ENCODE measurements at places on chromosomes 5 and 9. TPM values are rescaled to one million over a fixed set of nuclear protein-coding genes. Genes with fewer than 3 reads are reported as not detected.

GRCh38 chr5:126753227-126753626 lies 23.7 kb upstream of the LMNB1 start:
- H3K36me3 ChIP-seq: no peaks in the 10 kb centered on the region
- no peak overlapping the region for H3K27ac ChIP-seq
- H3K4me1 ChIP-seq: no peaks in the 10 kb centered on the region
- no peak overlapping the region for H3K4me3 ChIP-seq
- no peaks in the 10 kb centered on the region for H3K27me3 ChIP-seq
- no peak for DNase-seq

- H3K36me3 ChIP-seq: no peaks in the 10 kb centered on the region
- no peak overlapping the region for H3K4me3 ChIP-seq
- no peak for DNase-seq
- H3K27me3 ChIP-seq: no peaks in the 10 kb centered on the region
- no peak overlapping the region for H3K27ac ChIP-seq
These were observed 100.7 kb downstream of the DRD1 start for GRCh38 chr5:175343308-175343707.

DNA sequence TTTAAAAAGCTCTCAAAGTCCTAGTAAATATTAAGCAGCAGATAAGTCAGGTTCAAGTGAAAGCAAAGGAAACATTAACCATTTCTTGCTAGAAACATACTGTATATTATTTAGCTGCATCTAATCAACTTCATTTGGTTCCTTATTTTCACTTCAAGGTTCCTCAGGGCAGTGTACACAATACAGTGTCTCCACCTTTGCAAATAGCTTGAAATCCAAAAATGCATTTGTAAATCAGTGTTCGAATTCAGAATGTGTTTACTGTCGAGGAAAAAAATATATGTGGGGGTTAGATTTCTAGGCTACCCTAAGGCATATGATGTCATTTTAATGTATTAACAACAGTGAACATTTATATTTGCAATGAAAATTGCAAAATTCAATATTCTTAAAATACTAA lies 436.0 kb downstream of the CETN3 start:
- no peak for DNase-seq
- H3K27me3 ChIP-seq: no peaks in the 10 kb centered on the region
- no peak overlapping the region for H3K4me3 ChIP-seq
- H3K27ac ChIP-seq: no peak overlapping the region
- no peaks in the 10 kb centered on the region for H3K4me1 ChIP-seq
- H3K36me3 ChIP-seq: no peaks in the 10 kb centered on the region

- H3K27me3 ChIP-seq: no peaks in the 10 kb centered on the region
- H3K36me3 ChIP-seq: no peaks in the 10 kb centered on the region
- no peak overlapping the region for H3K4me3 ChIP-seq
- DNase-seq: no peak
- H3K4me1 ChIP-seq: no peaks in the 10 kb centered on the region
These were observed 100.9 kb downstream of the BOD1 start for GRCh38 chr5:173515526-173515925.

The SARDH gene
- 67.3 TPM for total RNA-seq

The ABCA1 gene
- 63.3 TPM for total RNA-seq

GRCh38 chr5:160537940-160538339 lies 116.3 kb downstream of the PTTG1 start:
- no peaks in the 10 kb centered on the region for H3K36me3 ChIP-seq
- H3K27ac ChIP-seq: no peak overlapping the region
- no peak for DNase-seq
- H3K4me1 ChIP-seq: no peaks in the 10 kb centered on the region

- DNase-seq: no peak
- no peaks in the 10 kb centered on the region for H3K36me3 ChIP-seq
- H3K4me1 ChIP-seq: no peaks in the 10 kb centered on the region
- H3K27me3 ChIP-seq: no peaks in the 10 kb centered on the region
- H3K27ac ChIP-seq: no peak overlapping the region
These were observed 134.8 kb upstream of the BOD1 start for GRCh38 chr5:173751266-173751600.

GRCh38 chr9:110303133-110303532 lies 34.5 kb downstream of the TXNDC8 start:
- no peak overlapping the region for H3K4me3 ChIP-seq
- no peak for DNase-seq
- H3K27ac ChIP-seq: no peak overlapping the region
- no peaks in the 10 kb centered on the region for H3K36me3 ChIP-seq
- no peaks in the 10 kb centered on the region for H3K4me1 ChIP-seq

GRCh38 chr5:123753180-123753936 lies 241.4 kb downstream of the CSNK1G3 start:
- no peak overlapping the region for H3K4me3 ChIP-seq
- DNase-seq: no peak
- H3K36me3 ChIP-seq: no peaks in the 10 kb centered on the region
- H3K27me3 ChIP-seq: no peaks in the 10 kb centered on the region

DNA sequence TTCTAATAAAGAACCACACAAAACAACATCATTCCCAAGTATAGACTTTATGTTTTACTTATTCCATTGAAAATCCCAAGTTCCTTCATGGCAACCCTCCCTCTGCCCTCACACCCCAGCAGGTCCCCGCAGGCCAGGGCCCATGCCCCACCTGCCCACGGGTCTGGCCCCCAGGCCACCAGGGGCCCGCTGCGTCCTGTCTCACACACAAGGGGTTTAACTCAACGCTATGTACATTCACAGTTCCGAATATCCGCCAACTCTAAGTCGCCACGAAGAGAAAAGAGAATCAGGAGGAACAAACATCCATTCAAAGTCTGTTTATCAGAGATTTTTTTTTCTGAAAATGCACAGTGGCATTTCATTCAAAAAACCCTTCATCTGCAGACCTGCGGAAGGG lies 16.2 kb upstream of the SLC6A3 start:
- H3K27ac ChIP-seq: no peak overlapping the region
- H3K4me3 ChIP-seq: no peak overlapping the region
- DNase-seq: no peak
- H3K36me3 ChIP-seq: peaks cover 1% of the 10 kb centered on the region
- H3K27me3 ChIP-seq: no peaks in the 10 kb centered on the region

The ATP10B gene
- total RNA-seq: not detected

The NR3C1 gene
- 53.7 TPM for total RNA-seq

DNA sequence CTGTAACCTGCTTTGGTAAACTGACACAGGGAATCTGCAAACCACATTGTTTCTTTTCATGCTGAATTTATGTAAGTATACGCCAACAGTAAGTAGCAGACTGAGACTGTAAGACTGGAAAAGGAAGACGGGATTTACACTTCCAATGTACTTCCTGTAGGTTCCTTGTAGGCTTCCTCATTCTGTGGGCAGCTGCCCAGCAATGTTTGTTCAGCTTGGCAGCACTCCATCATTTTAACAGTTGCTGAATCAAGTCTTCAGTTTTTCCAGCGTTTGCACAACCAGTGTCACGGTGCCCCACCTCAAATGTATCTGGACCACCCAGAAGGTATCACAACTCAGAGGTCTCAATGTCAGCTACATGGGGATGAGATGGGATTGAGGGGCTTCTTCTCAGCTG lies 232.6 kb downstream of the PRDM9 start:
- no peak overlapping the region for H3K27ac ChIP-seq
- H3K4me1 ChIP-seq: no peaks in the 10 kb centered on the region
- DNase-seq: no peak
- H3K36me3 ChIP-seq: no peaks in the 10 kb centered on the region
- H3K27me3 ChIP-seq: no peaks in the 10 kb centered on the region
- H3K4me3 ChIP-seq: no peak overlapping the region

GRCh38 chr5:67093279-67093678 lies 103.3 kb downstream of the CD180 start:
- no peaks in the 10 kb centered on the region for H3K27me3 ChIP-seq
- no peak for DNase-seq
- no peak overlapping the region for H3K27ac ChIP-seq
- H3K36me3 ChIP-seq: no peaks in the 10 kb centered on the region
- H3K4me3 ChIP-seq: no peak overlapping the region

GRCh38 chr9:14447103-14447502 lies 133.2 kb upstream of the NFIB start:
- no peak overlapping the region for H3K4me3 ChIP-seq
- no peaks in the 10 kb centered on the region for H3K27me3 ChIP-seq
- DNase-seq: no peak
- H3K4me1 ChIP-seq: no peaks in the 10 kb centered on the region
- H3K27ac ChIP-seq: no peak overlapping the region
- no peaks in the 10 kb centered on the region for H3K36me3 ChIP-seq

The GALNT12 gene
- 0.40 TPM for total RNA-seq

GRCh38 chr5:157400741-157401495 lies 59.1 kb upstream of the NIPAL4 start:
- H3K27ac ChIP-seq: no peak overlapping the region
- no peaks in the 10 kb centered on the region for H3K4me1 ChIP-seq
- H3K4me3 ChIP-seq: no peak overlapping the region

DNA sequence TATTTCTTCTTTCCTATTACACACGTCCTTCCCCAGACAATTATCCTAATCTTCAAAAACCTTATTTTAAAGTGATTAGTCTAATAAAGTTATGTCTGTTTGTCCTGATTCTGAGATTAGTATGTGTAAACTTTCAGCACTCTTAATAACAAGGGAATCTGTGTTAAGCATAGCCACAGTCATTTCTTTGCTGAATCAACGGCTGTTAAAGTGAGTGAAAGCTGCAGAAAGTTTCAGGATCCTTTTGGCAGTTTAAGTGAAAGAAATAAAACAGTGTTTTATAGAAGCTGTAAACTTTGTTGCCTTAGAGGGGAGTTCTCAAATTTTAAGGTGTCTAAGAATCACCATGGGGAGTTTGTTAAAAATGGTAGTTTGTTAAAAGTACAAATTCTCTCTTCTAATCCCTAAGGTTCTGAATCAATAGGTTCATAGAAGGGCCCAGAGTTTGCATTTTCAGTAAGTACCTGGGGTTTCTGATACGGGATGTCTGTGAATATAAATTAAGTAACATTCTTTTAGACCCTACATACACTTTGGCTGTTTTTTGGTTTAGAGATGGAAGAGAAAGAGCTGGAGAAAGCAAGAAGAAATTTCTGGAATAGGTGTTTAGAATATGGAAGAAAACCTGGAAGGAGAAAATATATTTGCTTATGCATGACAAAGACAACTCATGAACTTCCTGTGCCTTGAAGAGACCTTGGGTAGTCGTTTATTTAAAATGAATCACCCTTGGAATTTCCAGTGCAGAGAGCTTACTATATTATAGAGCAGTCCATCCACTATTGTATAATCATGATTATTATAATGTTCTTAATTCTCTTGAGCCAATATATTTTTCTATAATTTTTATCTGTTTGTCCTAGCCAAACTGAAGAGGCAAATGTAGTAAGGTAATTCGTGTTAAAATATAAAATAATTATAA lies 45.7 kb downstream of the SCAMP1 start:
- DNase-seq: no peak
- H3K36me3 ChIP-seq: no peaks in the 10 kb centered on the region
- H3K27me3 ChIP-seq: no peaks in the 10 kb centered on the region
- H3K4me3 ChIP-seq: no peak overlapping the region
- H3K4me1 ChIP-seq: no peaks in the 10 kb centered on the region
- H3K27ac ChIP-seq: no peak overlapping the region

DNA sequence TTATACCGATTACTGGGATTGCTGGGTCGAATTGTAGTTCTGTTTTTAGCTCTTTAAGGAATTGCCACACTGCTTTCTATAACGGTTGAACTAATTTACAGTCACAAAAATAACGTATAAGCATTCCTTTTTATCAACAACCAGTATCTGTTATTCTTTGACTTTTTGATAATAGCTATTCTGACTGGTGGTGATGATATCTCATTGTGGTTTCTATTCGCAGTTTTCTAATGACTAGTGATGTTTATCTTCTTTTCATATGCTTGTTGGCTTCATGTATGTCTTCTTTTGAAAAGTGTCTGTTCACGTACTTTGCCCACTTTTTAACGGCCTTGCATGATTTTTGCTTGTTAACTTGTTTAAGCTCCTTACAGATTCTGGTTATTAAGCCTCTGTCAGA lies 74.4 kb downstream of the FAM174A start:
- no peak overlapping the region for H3K4me3 ChIP-seq
- no peak overlapping the region for H3K27ac ChIP-seq
- H3K4me1 ChIP-seq: no peaks in the 10 kb centered on the region
- H3K36me3 ChIP-seq: no peaks in the 10 kb centered on the region

- DNase-seq: no peak
- no peaks in the 10 kb centered on the region for H3K36me3 ChIP-seq
- no peak overlapping the region for H3K27ac ChIP-seq
- no peak overlapping the region for H3K4me3 ChIP-seq
These were observed 127.2 kb upstream of the LARP1 start for GRCh38 chr5:154627698-154628678.

DNA sequence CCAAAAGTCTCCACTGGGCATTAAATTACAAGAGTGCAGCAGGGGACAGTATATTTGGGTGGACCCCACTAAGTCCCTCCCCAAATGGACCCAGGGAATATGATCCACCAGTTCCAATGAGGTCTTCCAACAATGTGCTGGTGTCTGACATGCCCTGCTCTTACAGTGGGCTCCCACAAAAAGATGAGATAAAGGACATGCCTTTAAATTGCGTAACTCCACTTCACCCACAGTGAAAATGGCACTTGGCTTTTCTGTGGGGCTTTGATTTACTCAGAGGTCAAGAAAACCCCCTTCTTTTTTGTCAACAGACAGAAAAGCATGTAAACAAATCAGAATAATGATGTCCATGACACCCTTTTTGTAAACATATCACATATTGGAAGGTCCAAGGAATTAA lies 336.5 kb downstream of the EBF1 start:
- no peaks in the 10 kb centered on the region for H3K4me1 ChIP-seq
- no peak overlapping the region for H3K4me3 ChIP-seq
- DNase-seq: no peak
- H3K36me3 ChIP-seq: no peaks in the 10 kb centered on the region

The TXNDC15 gene
- total RNA-seq: 30.8 TPM

DNA sequence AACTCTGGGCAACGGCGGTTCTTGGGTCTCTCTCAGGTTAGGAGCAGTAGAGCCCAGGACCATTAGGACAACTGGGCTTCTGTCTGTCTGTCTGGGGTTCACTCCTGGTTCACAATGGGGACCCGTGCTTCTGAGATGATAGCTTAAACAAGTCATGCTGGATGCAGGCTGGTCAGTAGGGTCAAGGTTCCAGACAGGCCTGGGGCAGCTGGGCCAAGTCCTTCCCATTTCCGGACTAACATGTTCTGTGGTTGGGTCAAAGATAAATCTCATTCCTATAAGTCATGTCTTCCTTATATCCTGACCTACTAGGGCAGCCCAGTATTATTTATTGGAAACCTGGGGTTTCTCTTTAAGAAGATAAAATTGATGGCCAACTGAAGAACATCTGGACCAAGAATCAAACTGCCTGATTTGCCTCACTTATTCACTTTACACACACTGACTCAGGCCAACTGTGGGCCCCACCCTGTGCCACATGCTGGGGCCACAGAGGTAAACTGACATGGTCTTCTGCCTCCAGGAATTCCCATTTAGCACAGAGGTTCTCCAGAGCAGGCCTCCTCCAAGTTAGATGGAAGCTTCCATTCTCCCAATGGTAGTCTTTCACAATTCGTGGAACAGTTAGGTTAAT lies 8.3 kb downstream of the HDHD3 start:
- no peak for DNase-seq
- no peaks in the 10 kb centered on the region for H3K27me3 ChIP-seq
- H3K4me3 ChIP-seq: no peak overlapping the region
- H3K36me3 ChIP-seq: peaks cover 7% of the 10 kb centered on the region

- H3K36me3 ChIP-seq: no peaks in the 10 kb centered on the region
- no peak overlapping the region for H3K27ac ChIP-seq
- no peaks in the 10 kb centered on the region for H3K27me3 ChIP-seq
- H3K4me1 ChIP-seq: no peaks in the 10 kb centered on the region
- no peak overlapping the region for H3K4me3 ChIP-seq
- no peak for DNase-seq
These were observed 11.9 kb upstream of the CACNA1B start for GRCh38 chr9:137865581-137866145.

GRCh38 chr5:164679461-164679860 lies 1174.0 kb downstream of the MAT2B start:
- H3K27me3 ChIP-seq: no peaks in the 10 kb centered on the region
- H3K4me3 ChIP-seq: no peak overlapping the region
- H3K27ac ChIP-seq: no peak overlapping the region
- no peak for DNase-seq

Data from right lobe of liver (tissue), 6 donors.